Activated T-cell treated with anti-CD3 and anti-CD28 coated beads, Interleukin-2, amount 50 U/mL, for 48 hours (primary cell): ENCODE measurements at places on chromosomes 11 and 22.

DNA sequence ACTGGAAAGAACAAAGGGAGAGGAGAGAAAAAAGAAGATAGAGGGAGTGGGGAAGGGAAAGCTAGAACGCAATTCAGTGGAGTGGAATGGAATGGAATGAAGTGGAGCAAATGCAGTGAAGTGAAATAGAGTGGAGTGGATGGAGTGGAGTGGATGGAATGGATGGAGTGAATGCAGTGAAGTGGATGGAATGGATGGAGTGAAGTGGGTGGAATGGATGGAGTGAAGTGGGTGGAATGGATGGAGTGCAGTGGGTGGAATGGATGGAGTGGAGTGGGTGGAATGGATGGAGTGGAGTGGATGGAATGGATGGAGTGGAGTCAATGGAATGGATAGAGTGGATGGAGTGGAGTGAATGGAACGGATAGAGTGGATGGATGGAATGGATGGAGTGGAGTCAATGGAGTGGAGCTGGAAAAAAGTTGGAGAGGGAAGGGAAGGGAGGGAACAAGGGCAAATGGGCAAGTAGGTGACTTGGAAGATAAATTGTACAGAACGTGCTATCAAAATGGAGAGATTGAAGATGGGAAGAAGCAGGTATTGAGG is 13.9 kb downstream of the IFITM10 start:
- no peak for DNase-seq

GRCh38 chr22:44309137-44309536 is 3.6 kb downstream of the SHISAL1 start:
- DNase-seq: no peak

DNA sequence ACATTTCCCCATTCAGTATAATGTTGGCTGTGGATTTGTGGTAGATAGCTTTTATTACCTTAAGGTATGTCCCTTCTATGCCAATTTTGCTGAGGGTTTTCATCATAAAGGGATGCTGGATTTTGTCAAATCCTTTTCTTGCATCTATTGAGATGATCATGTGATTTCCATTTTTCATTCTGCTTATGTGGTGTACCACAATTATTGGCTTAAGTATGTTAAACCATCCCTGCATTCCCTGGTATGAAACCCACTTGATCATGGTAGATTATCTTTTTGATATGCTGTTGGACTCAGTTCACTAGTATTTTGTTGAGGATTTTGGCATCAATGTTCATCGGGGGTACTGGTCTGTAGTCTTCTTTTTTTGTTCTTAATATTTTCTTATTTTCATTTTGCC is 44.7 kb upstream of the ARHGAP32 start:
- no peak for DNase-seq

DNA sequence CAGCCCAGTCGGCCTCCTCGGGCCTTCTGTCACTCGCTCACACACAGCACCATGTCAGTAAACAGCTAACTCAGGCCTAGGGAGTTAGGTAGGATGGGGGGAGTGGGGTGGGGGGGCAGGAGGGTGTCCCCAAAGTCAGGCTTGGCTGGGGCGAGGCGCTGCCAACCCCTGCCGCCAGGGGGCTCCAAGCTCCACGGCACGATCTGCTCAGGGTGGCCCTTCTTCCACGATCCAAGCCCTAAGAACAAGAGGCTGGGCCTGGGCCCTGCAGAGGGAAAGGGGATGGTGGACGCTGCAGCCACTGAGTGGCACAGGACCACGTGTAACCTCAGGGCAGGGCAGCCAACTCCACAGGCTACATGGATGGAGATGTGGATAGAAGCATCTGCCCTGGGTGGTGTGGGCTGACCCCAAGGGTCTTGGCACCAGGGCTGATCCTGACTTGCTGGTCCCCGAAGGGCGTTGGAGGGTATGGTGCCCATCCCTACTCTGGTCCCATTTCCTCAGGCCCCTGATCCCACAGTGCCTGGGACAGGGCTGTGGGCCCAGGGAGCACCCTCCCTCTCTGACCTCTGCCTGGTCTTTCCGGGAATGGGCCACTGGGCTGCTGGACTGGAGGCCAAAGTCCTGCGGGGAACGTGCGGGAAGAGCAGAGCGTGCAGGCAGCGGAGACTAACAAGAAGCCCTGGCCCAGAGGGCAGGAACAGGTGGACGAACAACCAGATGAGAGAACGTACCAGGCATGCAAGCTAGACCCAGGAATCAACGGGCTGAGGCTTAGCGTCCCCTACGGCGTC is 29.1 kb upstream of the TXNRD2 start:
- peak; percentile 90 for DNase-seq

DNA sequence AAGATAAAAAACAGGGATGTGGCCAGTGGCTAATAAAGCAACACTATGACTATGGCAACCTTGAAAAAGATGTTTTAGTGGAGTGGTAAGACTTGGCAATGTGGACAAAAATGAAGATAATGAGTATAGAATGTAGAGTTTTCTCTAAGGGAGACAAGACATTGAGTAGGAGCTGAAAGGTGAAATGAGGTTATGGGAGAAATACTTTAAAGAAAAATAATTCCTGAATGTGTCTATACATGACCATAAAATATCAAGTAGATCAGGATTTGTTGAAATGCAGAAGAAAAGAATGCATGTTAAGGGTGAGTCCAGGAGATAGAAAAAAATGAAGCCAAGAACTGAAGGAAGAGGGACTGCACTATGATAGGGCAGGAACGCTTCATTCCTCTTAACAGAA is 101.6 kb upstream of the CARD18 start:
- DNase-seq: no peak

DNA sequence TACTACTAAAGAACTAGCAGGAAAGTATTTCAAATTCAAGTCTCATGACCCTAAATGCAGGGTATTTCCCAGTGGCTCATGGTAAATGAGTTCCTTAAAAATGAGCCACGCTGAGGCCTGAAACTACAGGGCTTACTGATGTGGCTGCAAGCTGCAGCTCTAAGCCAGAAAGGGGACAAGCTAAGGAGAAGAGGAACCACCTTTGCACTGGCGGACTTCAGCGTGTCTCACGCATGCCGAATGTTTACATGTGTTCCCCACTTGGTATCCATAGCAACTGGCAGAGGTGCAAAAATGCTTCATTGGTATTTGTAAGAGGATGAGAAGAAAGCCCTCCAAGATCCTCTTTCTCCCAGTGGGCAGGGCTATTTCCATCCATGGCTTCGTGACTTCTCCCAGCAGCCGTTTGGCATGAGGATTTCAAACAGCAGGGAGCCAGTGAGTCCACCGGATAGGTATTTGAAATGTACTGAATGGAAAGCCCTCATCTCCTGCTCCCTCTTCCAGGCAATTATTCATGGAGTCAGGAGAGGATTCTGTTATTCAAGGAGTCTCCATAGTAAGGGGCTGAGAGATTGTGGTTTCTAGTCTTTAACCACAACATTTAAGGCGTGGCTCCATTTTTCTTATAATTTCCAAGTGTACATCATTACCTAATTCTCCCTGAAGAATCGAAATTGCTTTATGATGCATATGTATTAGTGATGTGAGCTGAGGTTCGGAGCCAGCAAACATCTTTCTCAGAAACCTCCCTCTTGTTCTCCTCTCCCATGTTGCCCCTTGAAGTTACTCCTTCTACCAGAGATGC is 55.3 kb upstream of the CD44 start:
- DNase-seq: peak; percentile 68

- DNase-seq: no peak
These were observed 153.6 kb downstream of the RCN1 start for GRCh38 chr11:32244453-32244852.
